ENCODE measurements at places on chromosomes 3 and 15.

GRCh38 chr3:5300638-5301037 is 113.1 kb downstream of the EDEM1 start:
- no peak for DNase-seq

DNA sequence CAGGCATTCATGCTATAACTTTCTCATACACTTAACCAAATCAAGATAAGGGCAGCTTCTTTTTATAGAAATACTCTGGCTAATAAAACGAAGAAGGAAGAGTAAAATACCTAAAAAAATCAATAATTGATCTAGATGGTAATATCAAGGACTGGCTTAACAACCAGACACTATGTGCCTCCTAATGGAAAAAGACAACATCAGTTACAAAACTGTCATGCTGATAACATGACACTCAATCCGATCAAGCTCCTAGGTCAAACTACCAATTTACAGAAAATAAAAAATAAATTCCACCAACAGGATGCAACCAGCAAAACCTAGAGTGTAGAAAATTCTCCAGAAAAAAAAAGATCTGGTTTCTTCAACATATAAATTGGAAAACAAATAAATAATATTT is 634.6 kb downstream of the IGSF11 start:
- DNase-seq: no peak

DNA sequence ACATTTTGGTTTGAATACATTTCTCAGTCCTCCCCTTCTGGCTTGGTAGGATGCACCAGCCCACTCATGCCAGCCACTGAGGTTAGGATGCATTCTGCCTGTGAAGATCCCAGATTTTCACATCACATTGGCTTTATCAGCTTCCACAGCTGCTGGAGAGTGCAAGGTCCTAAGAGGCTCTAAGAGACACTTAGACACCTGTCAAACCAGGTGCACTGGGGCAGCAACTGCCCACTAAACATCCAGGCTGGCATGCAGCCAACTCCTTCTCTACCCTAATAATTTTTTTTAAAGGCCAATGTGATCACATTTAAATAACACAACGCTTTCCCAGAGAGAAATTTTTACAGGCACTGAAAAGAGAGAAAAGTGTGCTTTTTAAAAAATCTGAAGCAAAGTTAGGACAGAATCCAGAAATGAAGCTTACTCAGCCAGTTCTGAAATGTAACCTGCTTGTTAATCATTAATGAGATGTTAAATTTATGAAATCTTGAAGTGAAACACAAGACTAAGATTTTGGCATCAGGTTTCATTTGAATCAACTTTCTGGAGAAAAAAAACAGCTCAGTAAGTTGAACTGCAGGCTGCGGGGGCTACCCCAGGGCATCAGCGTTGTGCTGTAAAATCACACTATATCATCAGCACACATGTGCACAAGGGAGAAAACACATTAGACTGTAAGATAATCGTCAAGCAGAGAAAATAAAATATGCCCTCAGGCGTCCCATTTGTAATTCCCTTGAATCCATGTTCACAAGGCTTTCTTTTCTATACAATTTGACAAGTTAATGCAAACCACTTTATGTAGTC is 312.9 kb downstream of the ZBBX start:
- no peak for DNase-seq

DNA sequence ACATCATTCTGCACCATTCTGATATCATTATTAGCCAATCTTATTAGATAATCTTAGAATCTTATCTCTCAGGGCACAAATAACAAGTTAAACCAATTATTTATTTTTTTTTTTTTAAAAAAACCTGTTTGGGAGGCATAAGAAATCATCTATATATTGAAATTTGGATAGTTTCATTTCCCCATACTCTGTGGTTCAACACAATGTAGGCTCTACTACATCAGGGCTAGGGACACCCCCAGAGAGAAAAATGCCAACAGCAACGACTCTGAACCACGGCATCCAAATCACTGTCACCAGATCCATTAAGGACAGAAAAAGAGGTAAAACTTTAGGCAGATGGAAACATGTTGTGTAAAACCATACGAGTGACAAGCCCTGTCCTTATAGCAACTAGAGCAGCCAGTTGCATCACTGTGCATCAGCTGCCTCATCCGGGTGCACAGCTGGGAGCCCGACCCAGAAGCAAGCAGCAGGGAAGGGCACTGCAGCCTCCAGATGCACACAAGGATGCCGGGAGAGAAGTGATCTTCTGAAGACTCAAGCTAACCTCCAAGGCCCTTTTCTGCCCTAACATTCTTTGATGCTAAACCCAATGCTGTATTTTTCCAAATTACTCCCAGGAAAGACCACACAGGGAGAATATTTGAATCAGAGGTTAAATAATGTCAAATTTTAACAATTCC is 381.1 kb downstream of the CTNNB1 start:
- DNase-seq: no peak

GRCh38 chr3:158769549-158769948 is 32.3 kb upstream of the MFSD1 start:
- DNase-seq: no peak

DNA sequence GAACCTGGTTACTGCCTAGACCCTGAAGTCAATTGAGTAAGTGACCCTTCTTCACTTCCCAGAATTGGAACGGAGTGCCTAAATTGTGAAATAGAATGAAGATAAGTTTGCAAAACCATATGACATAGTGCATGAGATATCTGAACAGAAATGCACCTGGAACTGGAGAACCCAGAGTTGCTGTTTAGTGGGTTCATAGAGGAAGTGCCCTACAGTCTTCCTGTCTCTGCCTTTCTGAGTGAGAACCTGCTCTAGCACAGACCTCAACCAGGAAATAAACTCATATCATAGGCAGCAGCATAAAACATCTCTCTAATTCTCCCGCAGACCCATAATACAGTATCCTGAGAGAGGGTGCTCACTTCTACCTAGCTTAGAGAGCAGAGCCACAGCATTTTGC is 82.9 kb downstream of the EOMES start:
- no peak for DNase-seq

Measured in activated T-cell treated with anti-CD3 and anti-CD28 coated beads for 1 hour (primary cell).